ENCODE measurements at places on chromosomes 5 and 9.

- no peak overlapping the region for H3K27ac ChIP-seq
- no peak for DNase-seq
- no peaks in the 10 kb centered on the region for H3K36me3 ChIP-seq
- H3K4me1 ChIP-seq, result no peaks in the 10 kb centered on the region
- H3K27me3 ChIP-seq, result peaks cover 43% of the 10 kb centered on the region
Observed at GRCh38 chr5:10828241-10828640, 67.2 kb upstream of the DAP start.

DNA sequence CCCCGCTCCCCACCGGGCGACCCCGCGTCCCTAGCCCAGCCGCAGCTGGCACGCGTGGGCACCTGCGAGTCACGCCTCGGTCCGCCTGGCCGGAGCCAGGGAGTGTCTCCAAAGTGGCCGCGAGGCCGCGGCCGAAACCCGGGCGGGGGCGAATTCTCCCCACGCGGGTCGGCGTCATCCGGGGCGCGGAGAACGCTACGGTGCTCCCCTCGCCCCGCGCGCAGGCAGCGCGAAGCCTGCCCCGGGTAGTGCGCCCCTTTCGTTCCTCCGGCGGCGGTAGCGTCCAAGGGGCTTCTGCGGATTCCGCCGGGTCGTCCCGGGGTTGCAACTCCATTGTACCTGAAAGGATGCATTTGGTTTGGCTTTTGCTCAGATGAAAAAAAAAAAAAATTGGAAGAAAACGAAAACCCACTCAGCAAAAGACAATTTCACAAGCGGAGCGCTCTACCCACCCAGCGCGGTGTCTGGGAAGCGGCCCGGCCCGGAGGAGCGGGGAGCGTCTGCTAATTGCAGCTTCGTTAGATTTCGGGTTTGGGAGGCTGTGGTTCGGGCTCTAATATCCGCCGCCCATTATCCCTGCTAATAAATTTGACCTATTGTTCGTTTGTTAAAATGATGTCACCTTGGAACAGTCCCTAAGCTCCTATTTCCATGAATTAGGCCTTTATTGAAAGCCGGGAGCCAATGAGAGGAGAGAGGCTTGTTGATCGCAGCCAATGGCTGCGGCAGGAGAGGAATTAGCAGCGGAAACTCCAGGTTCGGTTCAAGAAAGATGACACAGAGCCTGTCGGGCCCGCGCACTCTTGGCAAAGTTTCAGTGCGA is at the start of gene TLX3:
Gene TLX3, plus strand, starts transcription at position 796 of the 823 bp plus-strand sequence. CDS start 118 bp downstream, outside the sequence.
- peaks cover 7% of the 10 kb centered on the region for H3K4me1 ChIP-seq
- peaks cover 15% of the 10 kb centered on the region for H3K27me3 ChIP-seq
- H3K27ac ChIP-seq, result peak within 1 kb of the TSS; percentile 50
- peak; percentile 76 for DNase-seq
- peaks cover 36% of the 10 kb centered on the region for H3K36me3 ChIP-seq

GRCh38 chr5:111227801-111228200 is 3.6 kb downstream of the CAMK4 start:
- H3K4me3 ChIP-seq, result no peak overlapping the region
- no peak overlapping the region for H3K27ac ChIP-seq
- peak; percentile 17 for DNase-seq

GRCh38 chr9:106503759-106504158 is 359.2 kb upstream of the ZNF462 start:
- H3K36me3 ChIP-seq, result no peaks in the 10 kb centered on the region
- H3K4me3 ChIP-seq, result no peak overlapping the region
- H3K4me1 ChIP-seq, result no peaks in the 10 kb centered on the region
- no peak overlapping the region for H3K27ac ChIP-seq
- DNase-seq, result no peak
- H3K27me3 ChIP-seq, result no peaks in the 10 kb centered on the region

DNA sequence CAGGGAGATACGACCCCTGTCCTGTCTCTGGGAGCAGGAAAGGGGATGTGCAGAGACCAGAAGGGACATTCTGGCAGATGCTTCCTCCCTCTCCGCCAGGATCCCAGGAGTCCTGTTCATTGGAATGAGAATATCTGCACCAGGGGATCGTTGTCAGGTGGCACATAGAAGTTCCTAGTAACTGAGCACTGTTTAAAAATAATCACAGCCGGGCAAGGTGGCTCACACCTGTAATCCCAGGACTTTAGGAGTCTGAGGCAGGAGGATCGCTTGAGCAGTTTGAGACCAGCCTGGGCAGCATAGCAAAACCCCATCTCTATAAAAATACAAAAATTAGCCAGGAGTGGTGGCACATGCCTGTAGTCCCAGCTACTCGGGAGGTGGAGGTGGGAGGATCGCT is 12.3 kb downstream of the SARDH start:
- no peaks in the 10 kb centered on the region for H3K4me1 ChIP-seq
- no peak overlapping the region for H3K4me3 ChIP-seq
- DNase-seq, result no peak
- H3K27ac ChIP-seq, result no peak overlapping the region
- H3K27me3 ChIP-seq, result peaks cover 90% of the 10 kb centered on the region
- H3K36me3 ChIP-seq, result no peaks in the 10 kb centered on the region

DNA sequence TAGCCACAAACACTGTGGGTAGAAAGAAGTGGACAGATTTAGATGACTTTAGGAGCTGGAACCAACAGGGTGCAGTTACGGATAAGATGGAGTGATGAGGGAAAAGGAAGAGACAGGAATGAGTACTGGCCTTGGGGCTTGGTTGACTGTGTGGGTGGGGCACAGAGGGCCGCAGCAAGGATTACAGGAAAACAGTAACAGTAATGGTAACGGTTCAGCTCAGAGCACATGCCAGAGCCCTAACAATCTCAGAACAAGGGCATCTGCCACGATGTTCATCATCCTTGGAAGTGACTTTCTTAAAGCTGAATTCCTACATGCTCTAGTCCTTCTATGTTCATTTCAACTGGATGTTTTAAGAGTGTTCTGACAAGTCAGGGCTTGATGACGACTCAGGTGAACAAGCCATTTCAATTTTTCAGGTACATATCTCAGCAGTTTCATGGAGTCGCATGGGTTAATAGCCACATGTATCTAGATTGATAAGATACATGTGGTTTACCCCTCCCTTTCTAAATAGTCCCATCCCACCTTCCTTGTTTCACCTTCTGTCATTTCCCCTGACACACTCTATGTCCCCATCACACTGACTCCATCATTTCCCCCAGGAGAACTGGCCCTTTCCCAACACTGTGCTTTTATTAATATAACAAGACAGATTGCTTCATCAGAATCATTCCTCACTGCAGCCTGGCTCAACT is 65.0 kb downstream of the CEMIP2 start:
- no peak for DNase-seq
- no peak overlapping the region for H3K4me3 ChIP-seq
- peaks cover 4% of the 10 kb centered on the region for H3K4me1 ChIP-seq
- H3K27me3 ChIP-seq, result no peaks in the 10 kb centered on the region
- H3K27ac ChIP-seq, result no peak overlapping the region

DNA sequence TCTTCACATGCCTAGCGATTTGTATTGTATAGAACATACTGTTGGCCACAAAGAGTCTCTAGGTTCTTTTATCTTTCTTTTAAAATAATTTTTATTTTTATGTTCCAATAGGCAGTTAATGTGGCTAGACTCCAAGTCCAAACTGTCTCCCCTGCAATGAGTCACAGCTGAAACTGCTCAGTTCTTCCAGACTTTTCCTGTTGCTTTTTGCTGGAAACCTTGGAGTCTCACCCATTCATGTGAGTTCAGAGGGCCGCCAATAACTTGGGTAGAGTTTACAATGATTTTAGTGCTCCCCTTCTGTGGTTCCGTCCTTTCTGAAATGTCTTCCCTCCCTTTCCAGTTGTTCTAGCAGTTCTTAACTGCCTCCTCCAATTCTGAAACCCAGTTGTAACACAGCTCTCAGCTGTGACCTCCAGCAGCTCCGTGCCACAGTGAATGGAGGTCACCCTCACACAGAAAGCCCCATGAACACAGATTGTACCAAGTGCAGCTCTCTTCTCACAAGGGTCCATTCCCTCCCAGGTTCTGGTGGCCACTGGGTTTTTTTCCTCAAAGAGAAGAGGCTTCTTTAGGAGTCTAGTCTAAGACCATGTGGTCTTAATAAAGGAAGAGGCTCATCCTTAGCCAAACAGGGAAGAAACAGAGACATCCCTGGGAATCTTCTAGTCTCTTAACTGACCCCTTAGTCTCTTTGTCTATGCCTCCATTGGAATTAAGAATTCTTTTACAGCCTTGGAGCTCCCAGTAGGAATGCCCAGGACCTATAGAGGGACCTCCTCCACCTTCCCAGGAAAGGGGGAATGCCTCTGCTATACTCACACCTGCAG is 198.5 kb downstream of the SPOCK1 start:
- H3K36me3 ChIP-seq, result no peaks in the 10 kb centered on the region
- no peak overlapping the region for H3K27ac ChIP-seq
- DNase-seq, result no peak
- H3K4me1 ChIP-seq, result no peaks in the 10 kb centered on the region
- H3K27me3 ChIP-seq, result peaks cover 13% of the 10 kb centered on the region

DNA sequence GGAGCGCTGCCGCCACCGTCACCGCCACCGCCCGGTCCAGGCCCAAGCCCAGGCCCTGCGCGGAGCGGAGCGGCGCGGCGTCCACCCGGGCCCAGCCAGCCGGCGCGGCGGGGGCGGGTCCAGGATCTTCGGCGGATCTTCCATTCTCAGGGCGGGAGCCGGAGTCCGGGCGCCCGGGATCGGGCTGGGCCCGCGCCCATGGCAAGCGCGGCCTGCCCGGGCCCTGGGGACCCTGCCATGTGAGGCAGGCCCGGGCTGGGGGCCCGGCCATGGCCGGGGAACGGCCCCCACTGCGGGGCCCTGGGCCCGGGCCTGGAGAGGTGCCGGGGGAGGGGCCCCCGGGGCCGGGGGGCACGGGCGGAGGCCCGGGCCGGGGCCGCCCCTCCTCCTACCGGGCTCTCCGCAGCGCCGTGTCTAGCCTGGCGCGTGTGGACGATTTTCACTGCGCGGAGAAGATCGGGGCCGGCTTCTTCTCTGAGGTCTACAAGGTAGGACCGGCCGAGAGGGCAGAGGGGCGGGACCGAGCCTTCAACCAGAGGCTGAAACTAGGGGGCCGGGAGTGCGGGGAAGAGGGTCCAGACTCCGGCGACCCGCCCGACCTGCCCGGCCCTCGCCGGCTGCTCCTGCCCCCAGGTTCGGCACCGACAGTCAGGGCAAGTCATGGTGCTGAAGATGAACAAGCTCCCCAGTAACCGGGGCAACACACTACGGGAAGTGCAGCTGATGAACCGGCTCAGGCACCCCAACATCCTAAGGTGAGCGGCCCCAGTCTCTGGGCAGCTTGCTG is 482 bp downstream of the TESK1 start:
- no peak overlapping the region for H3K27ac ChIP-seq
- H3K4me1 ChIP-seq, result peaks cover 15% of the 10 kb centered on the region
- H3K4me3 ChIP-seq, result peak overlapping the region; percentile 85
- no peaks in the 10 kb centered on the region for H3K27me3 ChIP-seq
- peaks cover 21% of the 10 kb centered on the region for H3K36me3 ChIP-seq
- peak; percentile 9 for DNase-seq

DNA sequence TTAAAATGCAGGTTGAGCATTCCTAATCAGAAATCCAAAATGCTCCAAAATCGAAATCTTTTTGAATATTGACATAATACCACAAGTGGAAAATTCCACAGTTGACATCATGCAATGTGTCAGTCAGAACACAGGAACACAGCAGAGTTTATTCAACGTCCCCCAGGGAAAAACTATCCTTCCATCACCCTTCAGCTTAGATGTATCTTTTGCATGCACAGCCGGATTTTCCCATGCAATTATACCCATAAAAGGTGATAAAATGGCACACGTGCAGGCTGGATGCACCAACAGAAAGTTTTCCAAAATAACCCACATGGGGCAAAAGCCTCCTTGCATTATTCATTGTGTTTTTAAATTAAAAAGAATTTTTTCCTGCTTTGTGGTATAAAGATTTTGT is 71.2 kb downstream of the RAB24 start:
- H3K27ac ChIP-seq, result no peak overlapping the region
- H3K4me1 ChIP-seq, result no peaks in the 10 kb centered on the region
- H3K27me3 ChIP-seq, result no peaks in the 10 kb centered on the region
- no peak overlapping the region for H3K4me3 ChIP-seq
- peaks cover 5% of the 10 kb centered on the region for H3K36me3 ChIP-seq

- no peak overlapping the region for H3K27ac ChIP-seq
- H3K36me3 ChIP-seq, result peaks cover 5% of the 10 kb centered on the region
- no peak for DNase-seq
- H3K27me3 ChIP-seq, result peaks cover 75% of the 10 kb centered on the region
- H3K4me3 ChIP-seq, result no peak overlapping the region
Observed at GRCh38 chr5:73351593-73351992, 97.0 kb downstream of the FOXD1 start.

- no peak for DNase-seq
- no peaks in the 10 kb centered on the region for H3K27me3 ChIP-seq
- H3K4me1 ChIP-seq, result peaks cover 13% of the 10 kb centered on the region
- H3K36me3 ChIP-seq, result no peaks in the 10 kb centered on the region
- H3K4me3 ChIP-seq, result no peak overlapping the region
Observed at GRCh38 chr5:143985832-143986515, 174.0 kb downstream of the HMHB1 start.

DNA sequence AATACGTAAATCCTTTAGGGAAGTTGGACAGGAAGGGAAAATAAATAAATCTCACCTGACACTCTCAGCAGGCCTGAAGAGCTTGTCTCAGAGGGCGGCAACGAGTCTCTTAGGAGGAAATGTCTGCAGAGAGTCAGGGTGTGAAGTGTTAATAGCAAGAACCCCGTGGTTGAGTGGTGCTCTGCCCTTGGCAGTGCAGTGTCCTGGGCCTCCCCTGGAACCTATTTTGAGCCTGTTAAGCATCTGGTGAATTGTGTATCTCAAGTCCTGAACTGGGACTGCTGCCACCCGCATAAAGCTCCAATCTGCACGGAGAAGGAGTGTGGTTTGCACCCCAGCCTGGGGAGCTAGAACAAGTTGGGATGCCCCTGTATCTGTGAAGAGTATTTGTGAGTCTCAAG is 211.8 kb downstream of the GOLPH3 start:
- H3K27me3 ChIP-seq, result peaks cover 41% of the 10 kb centered on the region
- H3K4me3 ChIP-seq, result no peak overlapping the region
- H3K36me3 ChIP-seq, result no peaks in the 10 kb centered on the region
- no peak for DNase-seq
- no peak overlapping the region for H3K27ac ChIP-seq

GRCh38 chr9:96136992-96137670 is 164.8 kb downstream of the HSD17B3 start:
- H3K27ac ChIP-seq, result no peak overlapping the region
- H3K36me3 ChIP-seq, result no peaks in the 10 kb centered on the region
- no peak for DNase-seq
- H3K27me3 ChIP-seq, result no peaks in the 10 kb centered on the region
- no peaks in the 10 kb centered on the region for H3K4me1 ChIP-seq

- peak overlapping the region; percentile 53 for H3K27ac ChIP-seq
- H3K4me1 ChIP-seq, result peaks cover 28% of the 10 kb centered on the region
- no peaks in the 10 kb centered on the region for H3K27me3 ChIP-seq
- H3K4me3 ChIP-seq, result no peak overlapping the region
- peak; percentile 43 for DNase-seq
Observed at GRCh38 chr5:163434401-163434866, 3.0 kb upstream of the CCNG1 start.

- no peak overlapping the region for H3K27ac ChIP-seq
- no peaks in the 10 kb centered on the region for H3K27me3 ChIP-seq
- H3K4me3 ChIP-seq, result no peak overlapping the region
- DNase-seq, result no peak
Observed at GRCh38 chr5:17796757-17797396, 162.6 kb downstream of the TAF11L14 start.
